ENCODE measurements at places on chromosomes 16 and 17.

GRCh38 chr16:4323845-4324488 lies 8.1 kb downstream of the GLIS2 start:
- no peak for DNase-seq

DNA sequence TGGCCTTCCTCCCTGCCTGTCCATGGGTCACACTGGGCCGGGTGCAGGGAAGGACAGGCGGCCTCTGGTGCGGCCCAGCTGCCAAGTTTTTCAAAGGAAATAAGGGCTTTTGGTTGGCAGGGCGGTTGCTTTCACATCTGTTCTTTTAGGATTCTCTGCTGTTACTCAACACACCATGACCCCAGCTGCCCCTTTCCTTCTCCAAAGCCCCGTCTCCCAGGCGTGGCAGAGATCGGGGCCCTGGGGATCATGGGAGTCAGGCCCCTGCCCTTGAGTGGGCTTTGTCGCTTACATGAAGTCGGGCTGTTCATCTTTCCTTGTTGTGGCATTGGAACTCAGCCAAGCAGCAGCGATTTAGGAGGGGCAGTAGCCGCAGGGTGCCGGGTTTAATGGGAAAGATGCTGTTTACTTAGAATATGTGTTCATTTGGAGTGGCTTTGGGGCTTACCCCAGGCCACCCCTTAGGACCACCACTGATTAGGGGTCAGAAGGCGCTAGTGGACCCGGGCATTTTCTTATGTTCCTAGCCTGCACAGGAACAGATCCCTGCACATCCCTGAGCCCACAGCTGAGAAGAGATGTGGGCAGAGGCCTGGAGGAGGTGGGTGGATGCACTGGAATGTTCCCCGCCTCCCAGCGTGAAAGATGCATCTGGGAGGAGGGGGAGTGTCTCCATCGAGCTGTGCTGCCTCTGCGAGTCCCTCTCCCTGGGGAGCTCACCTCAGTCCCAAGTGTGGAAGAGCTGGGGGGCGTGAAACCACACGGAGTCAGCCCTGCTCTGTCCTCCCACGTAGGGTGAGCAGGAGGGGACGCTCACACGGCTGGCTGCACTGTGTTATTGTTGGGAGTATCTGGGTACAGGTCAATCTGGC lies 6.8 kb upstream of the ADCY7 start:
- DNase-seq = no peak

GRCh38 chr17:4176808-4177472 lies 33.9 kb downstream of the CYB5D2 start:
- DNase-seq = no peak

- DNase-seq = no peak
Observed at GRCh38 chr16:83989300-83989699, 21.3 kb downstream of the NECAB2 start.

DNA sequence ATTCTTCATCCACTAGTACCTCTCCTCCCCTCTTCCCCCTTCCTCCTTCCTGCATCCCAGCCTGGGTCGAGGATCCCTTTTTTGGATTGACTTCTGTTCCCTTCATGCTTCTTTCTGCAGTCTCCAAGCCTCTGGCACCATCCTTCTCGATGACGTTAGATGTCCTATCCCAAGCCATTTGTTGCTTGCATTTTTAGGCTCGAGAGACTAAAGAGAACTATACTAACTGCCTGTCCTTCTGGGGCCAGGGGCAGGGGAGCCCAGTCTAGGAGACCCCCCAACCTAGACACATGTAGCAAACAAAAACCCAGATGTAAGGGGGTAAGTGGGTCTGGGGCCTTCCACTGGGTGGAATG lies 23.9 kb downstream of the UNK start:
- DNase-seq = no peak

- no peak for DNase-seq
Observed at GRCh38 chr16:16191493-16192167, 31.7 kb downstream of the ABCC6 start.

- DNase-seq = no peak
Observed at GRCh38 chr17:2700030-2700490, 11.5 kb downstream of the CLUH start.

DNA sequence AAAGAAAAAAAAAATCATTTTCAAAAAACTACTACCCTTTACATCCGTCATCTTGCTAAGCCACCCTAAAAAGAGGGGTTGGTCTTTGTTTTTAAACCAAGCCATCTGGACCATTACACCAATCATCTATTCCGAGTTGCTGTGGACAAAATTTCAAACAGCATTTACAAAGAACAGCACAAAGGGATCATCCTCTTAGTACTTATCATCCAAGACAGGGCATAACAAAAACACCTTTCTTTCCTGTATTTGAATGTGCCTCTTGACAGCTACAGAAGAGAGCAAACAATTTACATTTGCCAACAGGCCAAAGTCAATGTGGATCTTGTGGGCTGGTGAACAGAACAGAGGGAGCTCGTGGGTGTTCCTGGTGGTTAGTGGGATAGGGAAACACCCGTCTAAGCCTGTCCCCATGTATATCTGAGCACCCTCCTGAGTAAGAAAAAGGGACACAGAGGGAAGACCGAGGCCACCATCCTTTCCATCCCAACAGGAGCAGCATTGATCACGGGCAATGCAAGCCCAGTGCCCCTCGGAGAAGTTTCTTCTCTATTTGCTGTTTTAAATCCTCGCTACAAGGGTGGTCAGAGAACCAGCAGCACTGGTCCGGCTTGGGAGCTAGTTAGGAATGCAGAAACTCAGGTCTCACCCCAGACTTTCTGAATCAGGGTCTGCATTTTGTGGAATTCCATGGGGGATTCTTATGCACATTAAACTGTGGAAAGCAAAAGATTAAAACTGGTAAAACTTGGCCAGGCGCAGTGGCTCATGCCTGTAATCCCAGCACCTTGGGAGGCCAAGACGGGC lies 1.9 kb downstream of the SLC39A11 start:
- DNase-seq = no peak

DNA sequence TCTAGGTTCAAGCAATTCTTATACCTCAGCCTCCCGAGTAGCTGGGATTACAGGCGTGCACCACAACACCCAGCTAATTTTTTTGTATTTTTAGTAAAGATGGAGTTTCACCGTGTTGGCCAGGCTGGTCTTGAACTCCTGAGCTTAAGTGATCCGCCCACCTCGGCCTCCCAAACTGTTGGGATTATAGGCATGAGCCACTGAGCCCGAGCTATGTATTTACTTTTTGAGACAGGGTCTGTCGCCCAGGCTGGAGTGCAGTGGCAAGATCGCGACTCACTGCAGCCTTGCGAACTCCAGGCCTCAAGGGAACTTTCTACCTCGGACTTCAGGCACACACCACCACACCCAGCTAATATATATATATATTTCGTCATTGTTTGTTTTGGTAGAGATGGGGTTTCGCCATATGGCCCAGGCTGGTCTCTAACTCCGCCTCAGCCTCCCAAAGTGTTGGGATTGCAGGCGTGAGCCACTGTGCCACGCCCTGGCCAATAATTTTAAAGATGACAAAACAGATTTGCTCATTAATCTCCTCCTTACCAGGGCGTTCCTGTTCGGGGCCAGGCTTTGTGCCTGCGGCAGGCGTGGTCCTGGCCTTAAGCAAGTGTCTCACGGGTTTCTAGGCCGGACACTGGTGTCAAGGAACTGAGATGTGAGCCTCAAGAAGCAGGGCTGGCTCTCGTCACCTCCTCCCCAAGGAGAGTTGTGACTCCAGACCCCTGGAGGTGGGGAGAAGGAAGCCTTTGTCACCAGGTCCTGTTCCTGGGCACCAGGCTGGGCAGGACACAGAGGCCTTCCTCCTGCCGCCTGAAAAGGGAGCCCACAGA lies 4.3 kb upstream of the NPW start:
- no peak for DNase-seq
